T-cell (primary cell): ENCODE measurements at places on chromosomes 2 and 18.

- no peak for DNase-seq
Measured at GRCh38 chr2:68317971-68318913, 1.5 kb downstream of the CNRIP1 start.

- DNase-seq: no peak
Measured at GRCh38 chr18:919078-919477, 14.4 kb downstream of the ADCYAP1 start.

DNA sequence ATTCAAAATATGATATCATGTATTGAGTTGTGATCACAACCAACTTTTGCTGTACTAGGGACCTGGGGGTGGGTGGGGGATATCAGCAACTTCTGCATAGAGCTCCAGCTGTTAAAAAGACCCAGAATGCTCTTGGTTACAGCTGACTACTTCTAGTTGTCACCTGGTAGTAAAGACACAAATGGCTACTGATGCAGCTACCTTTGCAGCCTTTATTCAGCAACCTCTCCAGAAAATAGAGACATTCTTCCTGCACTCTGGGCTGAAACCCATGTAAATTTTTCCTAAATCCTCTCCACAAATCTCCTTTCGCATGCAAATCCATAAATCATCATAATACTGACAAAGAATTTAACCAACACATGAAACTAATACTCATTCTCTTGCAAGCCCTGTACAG, 238.3 kb downstream of the TCF4 start:
- DNase-seq: no peak

- DNase-seq: no peak
Measured at GRCh38 chr18:55185391-55185790, 226.1 kb upstream of the CCDC68 start.
